GM03348 (cell line): ENCODE measurements at places on chromosomes 16 and 17.

DNA sequence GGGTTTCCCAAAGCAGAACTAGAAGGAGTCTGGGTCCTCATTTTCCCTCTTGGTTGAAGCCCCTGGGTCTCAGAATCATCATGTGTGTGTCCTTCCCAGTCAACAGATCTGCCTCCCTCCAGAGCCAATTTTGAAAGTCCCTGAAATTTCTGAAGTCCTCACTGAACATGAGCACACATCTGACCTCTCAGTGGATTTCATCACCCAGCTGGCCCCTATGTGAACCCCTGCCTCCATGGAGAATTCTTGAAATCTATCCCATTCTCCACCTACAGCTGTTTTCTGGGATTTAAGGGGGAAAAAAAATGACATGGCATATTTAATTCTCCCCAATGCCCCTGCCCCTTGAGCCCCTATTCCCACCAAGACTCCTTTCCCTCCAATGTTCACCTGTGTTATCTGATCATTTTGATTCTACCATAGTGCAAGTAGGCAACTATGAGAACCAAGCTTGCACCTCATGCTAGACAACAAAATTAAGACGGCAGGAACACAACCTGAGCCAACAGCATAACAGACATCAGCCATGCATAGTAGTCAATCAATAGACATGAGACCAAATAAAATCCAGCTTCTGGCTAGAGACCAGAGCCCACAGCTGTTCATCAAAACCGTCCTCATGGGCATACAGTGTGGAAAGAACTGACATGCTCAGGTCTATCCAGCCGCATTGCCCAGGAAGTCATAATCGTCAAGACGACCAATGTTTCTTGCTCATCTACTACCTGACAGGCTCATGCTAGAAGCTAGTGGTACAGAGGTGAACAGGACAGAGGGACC is 14.9 kb downstream of the SOX9 start:
- no peak for DNase-seq

- no peak for DNase-seq
These were observed 140.6 kb upstream of the NUDT7 start for GRCh38 chr16:77581706-77582105.

DNA sequence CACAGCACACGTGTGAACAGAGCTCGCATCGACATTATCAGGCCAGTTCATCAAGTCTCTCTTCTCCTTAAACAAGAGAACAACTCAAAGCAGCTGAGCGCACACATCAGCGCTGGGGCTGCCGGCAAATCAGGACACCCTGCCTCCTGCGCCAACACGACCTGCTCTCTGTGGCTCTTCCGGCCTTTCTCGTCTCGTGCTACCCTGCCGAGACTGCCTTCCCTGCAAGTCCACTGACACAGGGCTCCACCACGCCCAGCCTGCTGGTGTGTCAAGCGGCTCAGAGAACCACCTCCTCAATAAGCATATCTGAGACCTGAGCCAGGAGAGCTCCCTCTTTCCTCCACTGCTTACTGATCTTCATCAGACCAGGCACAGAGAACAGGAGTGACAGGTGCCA is 96.9 kb downstream of the ZNF778 start:
- no peak for DNase-seq

DNA sequence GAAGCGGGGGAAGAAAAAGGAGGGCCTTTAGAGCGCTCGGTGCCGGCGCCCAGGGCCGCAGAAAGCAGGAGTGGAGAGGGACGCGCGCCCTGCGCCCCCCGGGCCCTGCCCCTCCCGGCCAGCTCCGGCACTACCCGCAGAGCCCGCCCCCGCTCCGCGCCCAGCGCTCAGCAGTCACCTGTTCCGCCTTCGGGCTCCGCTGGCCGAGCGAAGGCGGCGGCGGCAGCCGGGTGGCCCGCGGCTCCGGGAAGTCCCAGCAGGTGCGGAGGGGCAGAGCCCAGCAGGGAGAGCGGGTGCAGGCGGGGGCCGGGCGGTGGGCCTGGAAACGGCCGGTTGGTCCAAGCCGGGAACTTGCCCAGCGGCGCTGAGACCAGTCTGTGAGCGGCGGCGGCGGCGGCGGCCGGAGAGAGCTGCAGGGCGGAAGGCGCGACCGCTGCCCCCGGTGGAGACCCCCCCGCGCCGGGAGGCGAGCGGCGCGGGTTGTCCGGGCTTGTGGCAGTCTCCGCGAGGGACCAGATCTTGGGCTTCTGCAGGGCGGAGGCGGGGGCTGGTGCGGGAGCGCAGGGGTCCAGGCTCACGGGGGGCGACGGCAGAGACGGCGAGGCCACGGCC is 2.2 kb downstream of the IRX3 start:
- peak; percentile 58 for DNase-seq

- peak; percentile 65 for DNase-seq
These were observed 147.2 kb downstream of the SPECC1 start for GRCh38 chr17:20156196-20157000.

- DNase-seq = no peak
These were observed 40.9 kb upstream of the C16orf78 start for GRCh38 chr16:49332589-49333258.

GRCh38 chr16:19860166-19861041 is 24.2 kb downstream of the GPRC5B start:
- no peak for DNase-seq

GRCh38 chr17:4389079-4389478 is 22.6 kb upstream of the UBE2G1 start:
- DNase-seq = no peak

DNA sequence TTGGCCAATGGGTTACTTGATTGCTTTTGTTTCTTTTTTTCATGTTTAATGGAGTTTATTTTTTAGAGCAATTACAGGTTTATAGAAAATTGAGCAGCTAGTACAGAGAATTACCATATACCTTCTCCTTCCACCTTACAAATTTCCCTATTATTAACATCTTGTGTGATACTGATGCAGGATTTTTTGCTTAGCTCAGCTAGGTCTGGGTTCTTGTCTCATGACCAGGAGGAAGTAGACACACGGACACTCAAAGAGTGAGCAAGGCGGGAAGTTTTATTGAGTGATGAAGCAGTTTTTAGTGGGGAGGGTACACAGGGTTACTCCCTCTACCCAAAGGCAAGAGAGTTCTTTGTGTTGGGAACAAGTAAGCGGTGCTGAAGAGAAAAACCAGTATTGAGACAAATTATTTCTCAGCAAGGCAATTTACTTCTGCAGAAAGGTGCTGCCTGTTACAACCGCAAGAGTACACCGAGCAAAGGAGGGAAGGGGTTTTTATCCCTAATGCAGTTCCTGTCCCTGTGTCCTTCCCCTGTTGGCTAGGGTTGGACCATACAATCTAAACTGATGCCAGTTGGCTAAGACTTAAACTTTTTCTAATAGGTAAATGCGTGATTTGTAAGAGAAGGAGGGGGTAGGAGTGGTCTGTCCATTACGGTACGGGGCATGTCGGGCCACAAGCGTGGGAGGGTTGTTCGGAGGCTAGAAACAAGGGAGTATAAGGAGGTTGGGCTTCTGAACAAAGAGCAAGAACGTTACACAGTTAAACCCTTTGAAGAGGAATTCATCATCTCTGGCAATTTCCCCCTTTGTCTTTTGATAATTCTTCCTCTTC is 26.9 kb downstream of the SEC14L1 start:
- no peak for DNase-seq
